Left renal cortex interstitium (tissue), 4 donors: ENCODE measurements at places on chromosomes 12 and 14. TPM values are rescaled to one million over a fixed set of nuclear protein-coding genes. Genes with fewer than 3 reads are reported as not detected.

DNA sequence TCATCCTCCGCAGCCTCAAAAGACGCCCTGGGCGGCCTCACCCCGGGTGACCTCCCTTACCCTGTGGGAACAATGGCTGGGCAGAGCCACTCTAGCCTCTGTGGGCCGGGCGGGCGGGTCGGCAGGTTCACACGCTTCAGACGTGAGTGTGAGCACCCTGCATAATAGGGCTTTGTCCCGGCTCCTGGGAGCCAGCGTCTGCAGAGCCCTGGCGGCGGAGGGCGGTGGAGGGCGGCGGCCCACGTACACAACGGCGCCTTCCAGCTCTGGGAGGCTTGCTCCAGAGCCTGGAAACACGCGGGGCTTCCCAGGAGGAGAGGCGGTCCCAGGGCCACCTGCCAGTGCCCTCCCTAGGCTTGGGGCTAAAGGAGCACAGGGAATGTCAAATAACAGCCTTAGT is 205.6 kb downstream of the BCL11B start:
- DNase-seq, result no peak

DNA sequence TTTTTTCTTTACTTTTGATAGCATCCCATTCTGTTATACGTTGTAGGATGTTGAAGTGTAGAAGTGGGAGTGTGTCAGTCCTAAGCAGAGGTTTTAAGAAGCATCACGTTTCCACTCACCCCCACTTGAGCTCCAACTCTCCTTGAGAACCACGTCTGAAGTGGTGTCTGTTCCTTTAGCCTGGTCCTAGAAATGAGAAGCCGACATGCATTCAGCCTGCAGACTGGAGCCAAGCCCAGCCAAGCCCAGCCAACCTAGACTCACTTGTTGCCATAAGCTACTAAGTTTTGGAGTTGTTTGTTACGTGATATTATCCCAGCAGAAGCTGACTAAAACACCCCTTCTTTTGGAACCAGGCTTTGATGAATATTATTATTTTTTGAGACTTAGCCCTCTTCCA is 4.4 kb upstream of the ELK3 start:
- no peak for DNase-seq

DNA sequence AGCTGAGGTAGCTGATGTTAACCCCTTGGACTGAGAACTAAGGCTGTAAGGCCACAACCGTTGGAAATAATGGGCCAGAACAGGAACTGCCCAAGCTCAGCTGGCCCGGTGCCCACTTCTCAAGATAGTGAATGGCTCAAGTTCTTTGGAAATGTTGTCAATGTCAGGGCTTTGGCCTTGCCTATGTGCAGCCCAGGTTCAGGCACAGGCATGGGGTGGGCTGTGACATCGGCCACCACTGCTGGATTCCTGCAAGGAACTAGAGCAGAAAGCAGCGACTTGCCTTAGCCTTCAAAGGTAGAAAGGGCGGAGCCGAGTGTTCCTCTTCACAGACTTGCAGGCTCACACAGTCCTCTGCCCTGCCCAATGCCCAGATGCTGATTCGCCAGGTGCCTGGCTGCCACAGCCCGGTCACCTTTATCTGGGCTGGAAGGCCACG is 291.2 kb downstream of the ZFP36L1 start:
- no peak for DNase-seq

DNA sequence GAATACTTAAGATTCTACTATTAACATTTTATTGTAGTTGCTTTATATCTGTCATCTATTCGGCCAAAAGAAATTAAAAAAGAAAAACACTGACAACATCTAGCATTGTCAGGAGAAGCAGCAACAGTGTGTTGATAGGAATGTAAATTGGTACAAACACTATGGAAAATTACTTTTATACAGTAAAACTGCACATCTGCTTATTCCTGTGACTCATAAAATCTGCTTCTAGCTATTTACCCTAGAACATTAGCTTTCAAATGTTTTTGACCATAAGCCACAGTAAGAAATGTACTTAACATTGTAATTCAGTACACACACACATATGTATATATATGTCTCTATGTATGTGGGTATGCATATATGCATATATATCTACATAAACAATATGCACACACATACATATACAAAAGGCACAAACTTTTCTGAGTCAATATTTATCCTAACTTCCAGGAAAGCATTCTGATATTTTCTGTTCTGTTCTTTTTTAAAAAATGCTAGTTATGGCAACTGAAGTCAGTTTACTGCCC is 278.9 kb upstream of the GARIN2 start:
- DNase-seq, result no peak

- peak; percentile 69 for DNase-seq
Observed at GRCh38 chr14:32201816-32202490, at the start of gene RNU6-7. Gene RNU6-7, plus strand, starts transcription at chr14:32202045.

- DNase-seq, result no peak
Observed at GRCh38 chr12:55633151-55633550, 3.5 kb upstream of the OR10P1 start.

- DNase-seq, result peak; percentile 50
Observed at GRCh38 chr14:89351516-89352404, 65.3 kb downstream of the FOXN3 start.

GRCh38 chr14:33592297-33592696 is 358.6 kb downstream of the EGLN3 start:
- DNase-seq, result no peak

DNA sequence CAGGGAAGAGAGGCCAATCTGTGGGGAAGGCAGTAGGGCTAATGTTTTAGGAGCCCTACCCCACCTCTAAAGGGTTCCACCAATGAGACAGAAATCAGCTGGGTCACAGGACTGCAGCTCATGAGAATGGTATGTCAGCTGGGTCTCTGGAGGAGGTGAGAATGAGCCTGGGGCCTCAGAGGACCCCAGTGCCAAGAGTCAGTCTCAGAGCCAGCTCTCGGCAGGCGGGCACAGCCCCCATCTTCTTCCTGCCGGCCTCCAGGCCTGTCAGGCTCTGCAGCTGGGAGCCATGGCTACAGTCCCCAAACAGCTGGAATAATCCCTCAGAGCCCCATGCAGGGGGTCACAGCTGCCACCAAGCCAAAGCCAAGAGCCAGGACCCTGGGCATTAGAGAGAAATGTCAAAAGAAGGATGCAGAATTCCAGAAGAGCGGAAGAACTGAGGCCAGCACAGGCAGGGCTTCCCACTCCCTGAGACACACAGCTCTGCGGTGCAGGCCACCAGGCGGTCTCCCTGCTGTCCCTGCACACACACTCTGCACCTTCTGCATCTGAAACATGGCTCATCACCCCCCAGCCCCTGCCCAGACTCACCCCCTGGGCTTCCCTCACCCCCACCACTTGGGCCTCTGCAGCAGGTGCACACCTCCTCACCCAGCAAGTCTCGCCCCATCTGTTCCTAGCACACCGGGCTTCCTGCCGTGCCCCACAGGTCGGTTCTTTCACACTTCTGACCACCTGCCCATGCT is 26.0 kb downstream of the ITPK1 start:
- DNase-seq, result no peak

GRCh38 chr14:79413734-79414428 is 797.4 kb downstream of the DIO2 start:
- no peak for DNase-seq

DNA sequence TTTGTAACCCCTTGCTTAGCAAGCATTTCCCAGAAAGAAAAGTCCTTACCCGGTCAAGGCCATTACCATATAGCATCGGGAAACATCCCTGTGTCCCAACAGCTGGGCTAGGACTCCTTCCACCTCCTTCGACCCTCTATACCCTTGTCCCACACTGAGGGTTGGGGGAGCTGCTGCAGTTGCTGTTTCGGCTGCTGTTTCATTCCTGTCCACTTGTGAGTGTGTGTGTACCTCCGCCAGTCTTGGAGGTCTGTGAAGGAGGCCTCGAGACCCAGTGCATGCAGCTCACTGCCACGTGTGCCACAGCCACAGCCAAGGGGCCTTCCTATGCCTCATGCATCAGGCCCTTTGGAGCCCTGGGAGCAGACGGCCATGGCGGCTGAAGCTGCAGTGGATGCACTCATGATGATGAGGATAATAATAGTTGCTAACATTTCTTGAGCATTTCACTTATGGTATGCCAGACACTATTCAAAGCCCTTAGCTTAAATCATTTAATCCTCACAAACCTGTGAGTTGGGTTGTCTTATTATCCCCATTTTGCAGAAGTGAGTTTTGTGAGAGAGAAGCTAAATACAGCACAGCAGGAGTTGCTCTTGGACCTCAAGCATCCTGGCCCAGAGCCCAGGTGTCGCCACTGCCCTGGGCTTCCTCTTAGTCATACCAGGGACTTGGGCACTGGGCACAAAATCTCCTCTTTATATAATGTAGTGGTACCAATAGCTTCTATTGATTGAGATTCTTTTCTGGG is 156.5 kb downstream of the PRKCH start:
- no peak for DNase-seq

GRCh38 chr12:64293654-64294364 is 71.7 kb upstream of the KICS2 start:
- no peak for DNase-seq

- DNase-seq, result no peak
Observed at GRCh38 chr14:92401561-92401960, 78.6 kb downstream of the SLC24A4 start.

Gene EXOC5
- 66.4 TPM for polyA plus RNA-seq

Gene AQP6
- 23.7 TPM for polyA plus RNA-seq

Gene RPGRIP1
- 0.37 TPM for polyA plus RNA-seq

Gene NGB
- not detected for polyA plus RNA-seq
